ENCODE measurements at places on chromosomes 16 and 17. TPM values are rescaled to one million over a fixed set of nuclear protein-coding genes. Genes with fewer than 3 reads are reported as not detected.

- DNase-seq, result no peak
Measured at GRCh38 chr17:44623070-44623725, 33.1 kb upstream of the MEIOC start.

DNA sequence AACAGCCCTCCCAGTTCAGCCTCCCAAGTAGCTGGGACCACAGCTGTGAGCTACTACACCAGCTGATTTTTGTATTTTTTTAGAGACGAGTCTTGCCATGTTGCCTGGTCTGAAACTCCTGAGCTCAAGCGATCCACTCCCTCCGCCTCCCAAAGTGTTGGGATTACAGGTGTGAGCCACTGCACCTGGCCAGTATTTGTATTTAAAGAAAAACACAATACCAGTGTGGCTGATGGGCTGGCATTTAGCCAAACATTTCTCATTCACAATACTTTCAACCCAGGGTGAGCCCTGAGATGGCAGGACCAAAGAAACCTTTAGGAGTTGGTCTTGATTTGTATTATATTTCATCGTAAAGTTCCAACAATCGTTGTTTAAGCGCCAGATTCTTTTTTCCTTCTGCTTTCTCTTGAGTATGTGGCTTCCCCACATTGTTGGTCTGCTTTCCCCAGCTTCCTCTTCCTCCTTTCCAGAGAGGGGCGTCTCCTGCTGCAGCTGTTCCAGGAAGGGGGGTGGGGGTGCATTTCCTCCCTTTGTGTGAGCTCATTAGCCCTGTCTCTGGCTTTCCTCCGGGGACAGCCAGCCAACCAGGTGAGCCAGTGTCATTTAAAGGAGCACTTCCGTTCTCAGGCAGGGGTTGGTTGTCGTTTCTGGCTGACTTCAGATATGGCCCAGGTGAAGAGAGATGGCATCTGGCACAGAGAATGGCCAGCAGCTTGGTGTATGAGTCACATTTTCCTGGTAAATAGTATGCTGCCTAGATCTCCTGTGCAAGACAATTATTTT, 79.9 kb downstream of the GPRC5B start:
- peak; percentile 82 for DNase-seq

DNA sequence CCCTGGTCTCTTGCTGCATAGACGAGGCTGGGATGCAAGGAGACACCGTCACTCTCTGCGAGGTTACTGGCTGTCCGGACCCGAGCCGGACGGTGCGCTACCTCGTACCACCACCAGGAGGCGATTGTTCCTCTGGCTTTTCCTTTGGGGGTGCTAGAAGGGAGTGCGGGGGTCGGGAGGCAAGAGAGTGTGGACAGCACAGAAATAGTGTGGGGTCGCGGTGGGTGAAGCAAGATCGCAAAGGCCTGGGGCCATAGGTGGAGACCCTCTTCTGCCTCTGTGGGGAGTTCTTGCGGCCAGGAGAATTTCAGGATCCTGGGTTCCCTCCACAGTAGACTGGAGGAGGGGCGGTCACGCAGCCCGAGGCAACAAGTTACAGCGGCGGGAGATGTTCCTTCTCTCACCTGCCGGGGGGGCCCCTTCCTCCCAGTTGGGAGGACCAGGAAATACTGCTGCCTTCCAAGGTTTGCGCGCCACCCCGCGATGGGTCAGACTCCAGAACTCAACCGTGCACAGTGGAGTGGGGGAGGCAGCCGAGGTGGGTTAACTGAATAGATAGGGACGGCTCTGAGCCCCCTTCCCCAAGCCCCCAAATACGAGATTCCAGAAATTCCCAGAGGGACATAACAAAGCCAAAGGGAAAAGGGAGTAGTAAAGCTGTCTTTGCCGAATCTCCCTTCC, 6.9 kb downstream of the PHOSPHO1 start:
- peak; percentile 36 for DNase-seq

Gene CTRB2
- total RNA-seq, result 32,261 TPM

Gene VTN
- 6.6 TPM for total RNA-seq

DNA sequence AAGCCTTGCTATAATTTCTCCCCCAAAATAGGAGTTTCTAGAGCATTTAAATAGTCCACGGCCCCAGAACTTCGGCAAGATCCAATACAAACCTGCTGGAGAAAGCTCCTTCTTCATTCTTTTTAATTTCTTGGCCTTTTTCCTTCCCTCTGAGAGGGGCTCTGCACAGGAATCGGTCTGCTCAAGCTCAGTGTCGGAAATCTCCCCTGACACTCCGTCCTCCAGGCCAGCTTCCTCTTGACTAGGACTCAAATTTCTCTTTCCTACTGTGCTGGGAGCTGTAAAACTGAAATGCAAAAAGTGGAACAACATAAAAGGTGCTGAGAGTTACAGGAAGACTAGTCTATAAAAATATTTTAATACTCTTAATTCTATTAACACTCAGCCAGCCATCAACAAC, 183.3 kb downstream of the PARN start:
- no peak for DNase-seq

GRCh38 chr17:71922439-71922838, 198.4 kb upstream of the SOX9 start:
- no peak for DNase-seq

- no peak for DNase-seq
Measured at GRCh38 chr17:4896332-4897197, 2.8 kb upstream of the C17orf107 start.

GRCh38 chr16:81296631-81297030, 18.1 kb upstream of the GAN start:
- DNase-seq, result no peak

DNA sequence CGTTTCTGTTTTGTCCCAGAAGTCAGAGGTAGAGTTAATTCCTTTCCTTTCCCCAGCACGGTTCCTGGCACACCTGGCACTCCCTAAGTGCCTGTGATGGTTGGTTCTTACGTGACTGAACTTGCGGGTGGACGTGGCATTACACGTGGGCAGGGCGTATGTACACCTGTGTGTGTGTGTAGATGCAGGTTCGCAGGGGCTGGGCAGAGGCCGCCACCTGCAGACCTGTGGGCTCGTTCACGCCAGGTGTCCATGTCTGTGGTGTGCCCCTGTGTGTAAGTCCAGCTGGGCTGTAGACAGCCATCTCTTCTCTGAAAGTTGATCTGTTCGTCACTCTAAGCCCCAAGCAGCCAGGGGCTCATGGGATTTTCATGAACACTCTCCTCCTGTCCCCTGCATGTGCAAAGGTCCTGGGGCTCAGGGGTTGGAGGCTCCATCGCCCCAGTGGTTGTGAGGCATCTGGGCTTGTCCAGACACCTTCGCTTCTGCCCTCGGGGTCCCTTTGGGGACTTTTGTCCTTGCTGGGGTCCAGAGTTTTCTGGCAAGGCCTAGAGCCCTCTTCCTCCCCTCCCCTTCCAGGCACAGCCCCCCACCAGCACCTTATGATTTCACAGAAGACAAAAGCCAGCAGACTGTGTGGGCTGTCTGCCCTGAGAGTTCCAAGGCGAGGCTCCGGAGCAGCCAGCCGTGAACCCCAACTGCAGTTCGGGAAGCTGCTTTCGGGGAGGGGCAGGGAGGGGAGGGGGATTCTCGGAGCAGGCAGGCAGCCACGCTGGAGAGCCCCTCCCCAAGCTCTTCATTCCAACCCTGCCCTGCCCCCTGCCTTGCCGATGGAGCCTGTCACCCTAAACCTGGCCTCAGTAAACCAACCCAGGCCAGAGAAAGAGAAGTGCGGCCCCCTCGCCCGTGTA, 5.4 kb upstream of the FSCN2 start:
- DNase-seq, result no peak

- DNase-seq, result no peak
Measured at GRCh38 chr16:80802902-80803301, 1.5 kb downstream of the CDYL2 start.

DNA sequence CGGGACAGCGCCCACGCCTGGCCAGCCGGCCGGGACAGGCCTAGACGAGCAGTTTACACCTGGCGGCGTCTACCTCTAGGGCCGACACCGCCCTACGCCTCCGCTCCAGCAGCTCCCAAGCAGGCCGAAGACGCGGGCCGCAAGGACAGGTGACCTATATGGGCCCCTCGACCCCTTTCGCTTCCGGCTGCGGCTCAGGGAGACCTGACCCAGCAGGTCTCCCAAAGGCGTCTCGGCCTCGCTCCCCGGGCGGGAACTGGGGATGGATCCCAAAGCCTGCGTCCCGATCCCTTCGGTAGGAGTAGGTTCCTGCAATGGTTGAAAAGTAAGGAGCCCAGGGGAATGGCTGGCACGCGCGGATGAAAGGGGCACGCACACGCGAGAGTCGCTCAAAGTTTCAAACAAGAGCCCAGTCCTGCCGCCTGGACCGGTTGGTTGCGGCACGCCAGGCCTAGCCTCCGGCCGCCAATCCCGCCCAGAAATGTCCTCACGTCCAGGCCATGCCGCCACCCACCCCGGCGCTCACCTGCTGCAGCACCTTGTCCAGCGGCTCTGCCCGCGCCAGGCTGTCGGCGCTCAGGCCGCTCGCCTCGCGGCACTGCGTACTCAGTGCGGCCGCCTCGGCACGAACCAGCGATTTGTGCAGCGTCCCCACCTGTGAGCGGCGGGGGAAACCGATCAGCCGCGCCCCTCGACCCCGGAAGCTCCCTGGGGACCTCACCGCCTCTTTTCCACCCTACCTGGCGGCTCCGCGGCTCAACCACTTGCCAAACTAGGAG, 630 bp downstream of the ESRP2 start:
- DNase-seq, result peak; percentile 77

DNA sequence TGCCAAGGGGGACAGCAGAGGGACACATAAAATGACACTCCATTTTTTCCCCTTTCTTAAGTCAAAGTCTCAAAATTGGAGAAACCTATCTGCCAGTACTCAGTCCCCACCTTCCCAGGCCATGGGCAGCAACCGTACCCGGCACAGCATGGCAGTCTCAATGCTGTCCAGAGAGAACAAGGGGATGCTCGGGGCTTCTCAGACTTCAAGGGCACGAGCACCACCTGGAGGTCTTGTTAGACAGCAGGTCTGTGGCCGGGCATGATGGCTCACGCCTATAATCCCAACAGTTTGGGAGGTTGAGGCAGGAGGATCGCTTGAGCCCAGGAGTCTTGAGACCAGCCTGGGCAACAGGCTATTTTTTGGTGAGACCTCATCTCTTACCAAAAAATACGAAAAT, 3.2 kb downstream of the DNAH17 start:
- no peak for DNase-seq

Gene GP1BA
- total RNA-seq, result not detected

- DNase-seq, result peak; percentile 48
Measured at GRCh38 chr16:23855010-23855409, 19.2 kb downstream of the PRKCB start.

DNA sequence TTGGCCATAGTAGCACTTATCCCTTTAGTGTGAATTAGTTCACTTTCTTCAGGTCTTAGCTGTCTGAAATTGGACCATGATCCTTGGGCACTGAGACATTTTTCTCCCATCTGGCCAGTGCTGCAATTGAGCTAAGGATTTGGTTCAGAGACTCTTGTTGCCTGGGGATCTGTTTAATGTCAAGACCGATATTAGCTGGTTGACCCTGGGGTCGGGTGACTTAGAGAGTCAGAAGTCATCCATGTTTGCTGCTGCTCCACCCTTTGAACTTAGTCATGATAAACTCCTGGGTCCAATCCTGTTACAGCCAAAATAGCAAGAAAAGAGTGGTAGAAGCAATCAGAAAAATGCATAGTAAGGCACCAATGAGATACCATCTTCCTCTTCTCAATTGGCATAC, 45.8 kb upstream of the TOX3 start:
- DNase-seq, result no peak

GRCh38 chr17:61877837-61878236, 14.5 kb upstream of the BRIP1 start:
- no peak for DNase-seq

DNA sequence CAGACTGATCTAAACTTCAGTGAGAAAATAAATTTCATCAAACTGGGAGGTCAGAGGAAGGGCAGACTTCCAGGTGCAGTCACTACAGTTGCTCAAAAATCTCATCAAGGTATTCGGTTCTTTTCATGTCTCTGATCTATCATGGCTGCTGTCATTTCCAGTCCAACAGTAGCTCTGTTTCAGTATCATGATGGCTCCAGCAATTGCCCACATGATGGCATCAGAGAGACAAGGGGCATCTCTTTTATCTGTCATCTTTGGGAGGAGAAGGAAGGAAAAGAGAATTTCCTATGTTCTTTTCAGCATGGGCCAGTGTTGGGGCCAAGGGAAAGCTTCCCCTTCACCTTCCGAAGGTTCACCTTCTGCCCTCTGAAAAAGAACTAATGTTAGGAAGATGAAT, 504.9 kb upstream of the HSBP1 start:
- no peak for DNase-seq

Gene TLCD1
- 2.0 TPM for total RNA-seq

Gene TNFRSF12A
- total RNA-seq, result 229 TPM

Gene PERCC1
- not detected for total RNA-seq

DNA sequence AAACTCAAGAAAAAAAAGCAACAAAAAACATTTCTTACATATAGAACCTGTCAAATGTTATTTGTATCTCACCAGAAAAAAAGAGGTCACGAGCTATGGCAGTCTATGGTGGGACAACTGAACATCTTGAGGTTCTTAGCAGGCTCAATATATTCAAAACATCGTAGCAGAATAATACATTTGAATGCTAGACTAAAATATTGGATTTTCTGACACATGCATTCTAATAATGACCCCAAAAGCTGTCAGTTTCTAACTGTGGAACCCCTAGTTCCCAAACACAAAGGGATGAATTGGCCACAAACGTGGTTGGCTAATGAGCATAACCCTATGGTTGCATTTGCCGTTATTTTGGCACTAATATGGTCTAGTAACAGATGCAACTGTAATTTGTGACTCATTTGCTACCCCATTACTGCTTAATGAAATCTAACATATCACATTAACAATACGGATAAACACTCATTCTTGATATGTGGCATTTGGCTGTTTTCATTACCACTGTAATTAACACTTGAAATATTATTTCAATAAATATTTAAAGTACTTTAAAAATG, 81.2 kb downstream of the TOX3 start:
- DNase-seq, result no peak

Gene CSH1
- total RNA-seq, result not detected

- DNase-seq, result peak; percentile 8
Measured at GRCh38 chr17:39527220-39527813, 66.0 kb downstream of the CDK12 start.

DNA sequence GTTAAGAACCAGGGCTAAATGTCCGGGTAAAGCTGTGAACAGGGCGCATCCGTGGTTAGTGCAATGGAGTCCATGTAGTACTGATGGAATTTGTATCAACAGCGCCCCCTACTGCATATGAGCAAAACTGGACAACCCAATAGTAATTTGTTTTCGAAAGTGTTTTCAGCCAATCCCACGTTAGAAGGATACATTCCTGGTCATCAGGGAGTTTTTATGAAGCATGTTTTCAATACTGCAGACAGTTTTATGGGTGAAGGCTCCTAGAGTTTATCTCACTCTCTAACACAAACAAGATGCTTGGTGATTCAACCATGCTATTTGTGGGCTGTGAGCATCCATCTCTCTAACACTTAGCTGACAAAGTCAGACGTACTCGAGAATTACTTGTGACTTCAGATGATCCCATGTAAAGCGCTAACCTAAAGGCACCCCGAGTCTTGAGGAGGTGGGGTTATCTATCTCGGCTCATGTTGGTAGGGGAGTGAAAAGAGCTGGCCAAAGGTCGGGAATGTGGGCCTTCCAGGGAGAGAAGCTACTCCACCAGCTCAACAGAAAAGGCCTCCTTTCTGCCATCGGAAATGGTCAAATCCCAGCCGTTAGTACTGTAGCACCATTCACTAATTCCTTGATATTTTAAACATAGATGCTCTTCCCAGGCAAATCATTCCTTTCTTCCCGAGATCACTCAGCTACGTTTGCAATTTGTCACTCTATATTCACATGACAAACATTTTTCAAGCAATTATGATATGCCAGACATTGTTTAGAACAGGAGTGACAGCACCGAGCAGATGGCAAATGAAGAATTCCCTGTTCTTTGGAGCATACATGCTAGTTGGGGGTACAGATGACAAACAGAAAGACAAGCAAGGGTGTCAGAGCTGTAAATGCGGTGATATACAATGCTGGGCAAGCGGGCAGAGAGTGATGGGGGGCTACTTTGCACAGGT, 46.9 kb upstream of the HNF1B start:
- peak; percentile 62 for DNase-seq
